CD4-positive, alpha-beta T cell treated with Interleukin-4 for 1 hour (primary cell): ENCODE measurements at places on chromosomes 4 and X.

DNA sequence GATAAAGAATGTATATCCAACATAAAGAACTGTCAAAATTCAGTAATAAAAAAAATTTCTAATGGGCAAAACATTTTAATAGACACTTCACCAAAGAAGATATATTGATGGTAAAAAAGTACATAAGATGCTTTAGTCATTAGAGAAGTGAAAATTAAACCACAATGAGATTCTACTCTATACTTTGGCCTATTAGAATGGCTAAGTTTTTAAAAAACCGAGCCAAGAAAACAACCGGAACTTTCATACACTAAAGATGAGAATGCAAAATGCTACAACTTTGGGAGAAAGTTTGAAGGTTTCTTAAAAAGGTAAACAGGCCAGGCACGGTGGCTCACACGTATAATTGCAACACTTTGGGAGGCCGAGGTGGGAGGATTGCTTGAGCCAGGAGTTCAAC is 20.8 kb downstream of the CNOT6L start:
- no peak for DNase-seq

GRCh38 chr4:184250795-184251669 is 33.4 kb upstream of the ENPP6 start:
- no peak for DNase-seq

- no peak for DNase-seq
These were observed 1039.1 kb upstream of the TENM3 start for GRCh38 chr4:181204109-181204508.

- DNase-seq, result no peak
These were observed 145.0 kb downstream of the SPCS3 start for GRCh38 chr4:176464748-176465147.

GRCh38 chr4:4735136-4735750 is 124.2 kb upstream of the MSX1 start:
- DNase-seq, result no peak

DNA sequence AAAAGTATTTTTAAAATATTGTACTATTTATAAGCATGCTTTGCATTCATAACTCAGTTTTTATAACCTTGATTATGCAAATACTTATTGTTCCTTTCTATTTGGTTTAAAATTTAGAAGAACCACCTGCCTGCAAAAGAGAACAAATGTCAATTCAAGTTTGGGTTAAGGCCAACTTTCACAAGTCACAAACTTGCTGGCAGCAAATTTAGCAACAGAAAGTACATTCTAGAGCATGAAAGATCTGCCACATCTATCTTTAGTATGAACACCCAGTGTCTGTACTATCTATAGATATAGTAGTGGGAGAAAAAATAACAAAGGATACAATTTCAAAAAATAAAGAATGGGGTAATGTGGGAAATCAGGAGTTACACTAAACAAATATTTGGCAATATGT is 1014.2 kb downstream of the C4orf33 start:
- no peak for DNase-seq
